Subcutaneous preadipocyte (primary cell): ENCODE measurements at places on chromosomes 16 and 17. TPM values are rescaled to one million over a fixed set of nuclear protein-coding genes. Genes with fewer than 3 reads are reported as not detected.

TK2 gene
- total RNA-seq, result 25.4 and 26.8 TPM in 2 replicates

ZNF668 gene
- 11.4 and 15.2 TPM in 2 replicates for total RNA-seq

LITAFD gene
- total RNA-seq, result not detected in 2 replicates

CWC25 gene
- 9.2 and 9.9 TPM in 2 replicates for total RNA-seq

BCAS3 gene
- 13.7 and 15.1 TPM in 2 replicates for total RNA-seq

ATP2A3 gene
- 0.37 and 0.78 TPM in 2 replicates for total RNA-seq

SLC16A11 gene
- total RNA-seq, result 0.20 TPM in 1 of 2 replicates, not detected in the other
